Stimulated activated CD8-positive, alpha-beta memory T cell treated with anti-CD3 and anti-CD28 coated beads, Interleukin-7, amount 100 ng/mL, for 1 hour (primary cell): ENCODE measurements at places on chromosomes 7 and 10.

DNA sequence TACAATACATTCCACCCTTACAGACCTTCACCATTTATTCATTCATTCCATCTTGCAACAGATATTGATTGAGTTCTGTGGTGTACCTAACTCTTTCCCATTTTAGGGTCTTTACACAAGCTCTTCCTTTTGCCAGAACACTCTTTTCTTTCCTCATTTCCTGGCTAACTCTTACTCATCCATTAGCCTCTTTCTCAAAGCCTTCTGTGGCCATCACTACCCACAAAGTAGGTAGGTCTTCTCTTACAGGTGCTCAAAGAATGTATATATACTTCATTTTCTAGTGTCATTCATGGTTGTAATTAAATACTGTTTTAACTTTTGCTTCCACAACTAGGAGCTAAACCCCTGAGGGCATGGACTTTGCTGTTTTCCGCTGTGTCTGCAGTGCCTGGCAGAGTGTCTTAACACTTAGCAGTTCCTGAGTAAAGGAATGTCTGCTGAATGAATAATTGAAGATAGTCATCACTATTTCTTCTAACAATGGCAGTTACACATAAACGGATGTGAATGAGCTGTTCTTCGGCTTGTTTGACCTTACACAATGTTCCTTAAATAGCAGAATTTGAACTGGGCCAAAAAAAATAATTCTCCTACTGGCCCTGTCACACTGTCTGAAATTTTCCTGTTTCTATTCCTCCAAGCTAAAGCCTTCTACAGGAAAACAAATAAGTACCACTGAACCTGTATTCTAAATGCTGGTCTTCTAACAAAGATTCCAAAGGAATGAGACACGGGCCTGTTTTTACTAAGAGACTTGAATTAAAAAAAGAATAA is 15.1 kb downstream of the BCAP29 start:
- DNase-seq = no peak

DNA sequence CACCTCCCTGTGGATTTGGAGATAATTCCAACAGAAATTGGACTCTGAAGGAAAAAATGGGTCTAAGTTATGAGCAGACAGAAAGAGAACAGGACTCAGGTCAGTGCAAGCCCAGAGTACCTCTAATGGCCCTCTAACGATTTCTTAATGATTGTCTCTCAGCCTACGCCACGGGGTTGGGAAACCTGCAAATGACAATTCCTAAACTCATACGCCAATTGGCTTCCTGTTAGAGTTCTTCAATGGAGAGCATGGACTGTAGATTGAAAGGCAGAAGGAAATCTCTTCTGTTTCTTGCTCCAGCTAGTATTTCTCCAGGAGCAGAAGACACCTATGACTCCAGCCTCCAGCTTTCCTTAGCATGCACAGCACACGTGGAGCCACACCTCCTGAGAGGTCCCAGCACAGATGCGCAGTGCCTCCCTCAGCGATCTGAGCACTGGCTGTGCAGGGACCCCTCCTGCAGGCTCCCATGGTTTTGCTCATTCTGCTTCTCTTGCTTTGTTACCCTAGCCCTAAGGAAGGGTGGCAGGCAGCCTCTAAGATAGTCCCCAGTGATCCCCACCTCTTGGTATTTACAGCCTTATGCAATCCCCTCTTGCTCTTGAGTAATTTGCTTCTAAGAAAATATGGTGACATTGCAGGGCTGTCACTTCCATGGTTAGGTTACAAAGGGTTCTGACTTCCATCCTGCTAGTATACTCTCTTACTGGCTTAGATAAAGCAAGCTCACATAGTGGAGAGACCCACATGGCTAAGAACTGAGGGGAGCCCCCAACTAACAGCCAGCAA is 30.1 kb downstream of the DENND11 start:
- DNase-seq = no peak

GRCh38 chr10:6070660-6071059 is 8.5 kb upstream of the IL2RA start:
- DNase-seq = no peak

DNA sequence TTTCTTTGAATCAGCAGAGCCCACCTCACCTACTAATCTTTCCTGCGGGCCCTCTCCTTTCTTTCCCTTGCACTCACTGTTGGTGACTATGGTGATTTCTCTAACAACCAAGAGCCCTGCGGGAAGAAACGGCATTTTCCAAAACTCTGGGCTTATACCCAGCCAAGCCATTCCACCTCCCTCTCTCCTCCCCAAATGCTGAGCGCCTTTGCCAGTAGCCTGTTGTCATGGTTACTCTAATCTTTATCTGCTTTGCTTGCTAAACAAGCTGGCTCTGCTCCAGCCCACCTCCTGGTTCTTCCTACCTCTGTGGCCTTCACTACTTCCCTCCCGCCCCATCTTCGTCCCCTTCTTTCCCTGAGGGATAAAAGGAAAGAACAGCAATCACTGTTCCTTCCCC is 86.7 kb downstream of the DGKI start:
- no peak for DNase-seq

DNA sequence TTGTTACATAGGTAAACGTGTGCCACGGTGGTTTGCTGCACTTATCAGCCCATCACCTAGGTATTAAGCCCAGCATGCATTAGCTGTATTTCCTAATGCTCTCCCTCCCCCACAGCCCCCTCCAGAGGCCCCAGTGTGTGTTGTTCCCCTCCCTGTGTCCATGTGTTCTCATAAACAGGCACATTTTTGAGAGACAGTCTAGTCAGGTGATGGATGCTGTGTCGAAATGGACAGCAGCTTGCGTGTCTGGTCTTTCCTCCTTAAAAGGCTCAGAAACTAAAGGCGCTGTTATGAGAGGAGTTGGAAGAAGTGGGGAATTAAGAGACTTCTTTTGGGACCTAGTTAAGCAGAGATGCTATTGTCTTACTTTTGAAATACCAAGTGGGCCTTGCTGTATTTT is 296.0 kb downstream of the BBS9 start:
- no peak for DNase-seq

GRCh38 chr7:129166745-129167144 is 21.7 kb upstream of the SMO start:
- DNase-seq = no peak

- no peak for DNase-seq
These were observed 68.8 kb downstream of the PROSER2 start for GRCh38 chr10:11891776-11892486.

GRCh38 chr10:33120700-33121099 is 162.7 kb upstream of the ITGB1 start:
- no peak for DNase-seq

DNA sequence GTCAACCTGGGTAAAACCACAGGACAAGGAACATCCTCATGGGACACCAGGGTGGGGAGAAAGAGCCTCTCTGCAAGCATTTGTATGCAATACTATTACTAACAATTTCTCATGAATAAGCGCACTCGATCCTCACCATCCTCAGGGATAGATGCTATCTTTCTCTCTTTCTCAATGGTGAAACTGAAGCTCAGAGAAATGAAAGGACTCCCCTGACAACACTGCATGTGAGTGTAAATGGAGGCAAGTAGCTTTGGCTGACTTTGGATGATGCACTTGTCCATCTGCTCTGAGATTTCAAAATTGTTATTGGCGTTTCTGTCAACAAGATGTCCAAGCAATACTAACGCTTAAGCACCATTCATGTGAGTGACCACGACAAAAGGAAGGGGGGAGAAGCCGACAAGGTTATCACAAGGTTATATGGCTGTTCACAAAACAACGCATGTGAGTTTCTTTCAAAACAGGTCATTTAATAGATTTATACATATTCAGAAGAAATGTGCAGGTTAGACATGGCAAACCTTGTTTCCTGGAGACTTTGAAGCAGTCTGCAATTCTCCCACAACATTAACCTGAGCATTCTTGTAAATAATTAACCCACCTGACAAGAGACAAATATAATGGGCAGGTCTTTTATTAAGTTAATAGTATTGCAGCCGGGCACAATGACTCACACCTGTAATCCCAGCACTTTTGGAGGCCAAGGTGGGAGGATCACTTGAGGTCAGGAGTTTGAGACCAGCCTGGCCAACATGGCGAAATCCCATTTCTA is 54.0 kb downstream of the IFIT5 start:
- no peak for DNase-seq

DNA sequence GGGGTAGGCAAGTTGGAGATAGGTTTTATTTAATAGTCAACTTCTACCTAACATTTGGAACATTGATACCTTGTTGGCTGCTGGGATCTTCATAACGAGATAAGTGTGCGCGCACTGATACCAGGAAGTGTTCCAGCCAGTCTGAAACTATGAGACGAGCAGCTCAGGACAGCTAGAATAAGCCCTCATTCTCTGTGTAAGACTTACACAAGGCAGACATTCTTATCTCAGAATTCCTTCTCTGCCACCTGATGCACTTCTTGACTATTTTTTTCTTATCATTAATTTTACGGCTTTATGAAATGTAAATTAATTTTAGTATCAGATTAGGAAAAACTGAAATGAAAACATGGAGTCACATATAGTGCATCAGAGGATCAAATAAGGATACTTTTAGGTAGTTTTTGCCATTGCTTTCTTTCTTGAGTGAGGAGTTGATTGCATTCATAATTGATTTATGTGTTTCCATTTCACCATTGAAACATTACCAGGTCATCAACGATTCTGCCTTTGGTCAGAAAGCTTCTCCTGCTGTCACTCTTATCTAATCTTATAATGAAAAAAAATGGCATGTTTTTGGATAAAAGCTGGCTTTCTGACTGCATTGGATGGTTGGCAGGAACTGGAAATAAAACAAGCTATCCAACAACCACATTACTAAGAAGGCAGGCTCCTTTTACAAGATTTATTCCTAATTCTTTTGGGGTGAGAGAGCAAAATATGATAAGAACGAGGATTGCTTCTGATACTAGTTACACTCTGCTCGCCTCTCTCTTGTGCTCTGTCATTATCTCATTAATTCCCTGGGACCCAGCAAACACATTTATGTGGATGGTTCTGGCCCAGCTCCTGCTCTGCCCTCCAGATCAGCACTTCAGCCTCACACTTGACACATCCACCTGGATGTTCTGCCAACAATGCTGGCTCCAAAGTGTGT is 40.4 kb upstream of the ABCB5 start:
- no peak for DNase-seq

DNA sequence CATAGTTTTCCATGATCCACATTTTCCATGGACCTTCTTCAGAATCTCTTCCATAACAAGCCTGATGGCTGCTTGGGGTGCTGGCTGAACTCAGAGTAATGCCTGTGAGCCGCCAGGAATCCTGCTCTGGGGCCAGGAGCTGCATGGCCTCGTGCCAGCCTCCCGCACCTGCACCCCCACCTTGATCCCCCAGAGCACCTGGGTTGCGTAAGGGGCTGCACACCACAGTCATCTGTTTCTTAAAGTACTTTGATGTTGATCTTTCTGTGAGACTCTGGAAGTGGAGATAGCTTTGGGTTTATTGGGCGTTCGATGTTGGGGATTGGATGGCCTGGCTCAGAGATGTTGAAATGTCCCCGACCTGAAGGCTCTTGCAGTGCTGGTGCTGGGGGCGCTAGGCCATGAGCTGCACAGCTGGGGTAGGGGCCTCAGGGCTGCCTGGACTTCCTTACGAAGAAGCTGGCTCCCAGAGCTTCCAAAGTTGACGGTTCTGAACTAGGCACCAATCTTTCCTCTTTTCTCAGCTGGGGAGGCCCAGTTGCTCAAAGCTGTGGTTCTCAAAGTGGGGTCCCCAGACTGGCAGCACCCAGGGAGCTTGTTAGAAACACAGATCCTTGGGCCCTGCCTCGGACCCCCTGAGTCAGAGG is 534.0 kb downstream of the DNAJB6 start:
- DNase-seq = no peak

DNA sequence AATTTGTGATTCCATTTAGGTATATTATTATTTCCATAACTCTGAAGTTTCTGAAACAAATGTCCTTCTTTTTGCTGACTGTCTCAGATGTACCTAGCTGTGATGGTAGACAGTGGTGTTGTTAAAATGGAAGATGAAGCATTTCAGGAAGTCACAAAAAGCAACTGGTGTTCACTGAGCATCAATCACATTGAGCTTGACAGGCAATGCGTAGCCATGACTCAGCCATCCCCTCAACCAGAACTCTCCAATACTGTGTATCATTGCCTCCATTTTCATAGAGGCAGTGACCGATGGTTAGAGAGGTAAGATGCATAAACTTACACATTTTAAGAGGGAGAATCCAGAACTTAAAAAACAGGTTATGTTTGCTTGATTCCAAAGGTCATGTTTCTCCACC is 434.0 kb downstream of the INHBA start:
- no peak for DNase-seq

DNA sequence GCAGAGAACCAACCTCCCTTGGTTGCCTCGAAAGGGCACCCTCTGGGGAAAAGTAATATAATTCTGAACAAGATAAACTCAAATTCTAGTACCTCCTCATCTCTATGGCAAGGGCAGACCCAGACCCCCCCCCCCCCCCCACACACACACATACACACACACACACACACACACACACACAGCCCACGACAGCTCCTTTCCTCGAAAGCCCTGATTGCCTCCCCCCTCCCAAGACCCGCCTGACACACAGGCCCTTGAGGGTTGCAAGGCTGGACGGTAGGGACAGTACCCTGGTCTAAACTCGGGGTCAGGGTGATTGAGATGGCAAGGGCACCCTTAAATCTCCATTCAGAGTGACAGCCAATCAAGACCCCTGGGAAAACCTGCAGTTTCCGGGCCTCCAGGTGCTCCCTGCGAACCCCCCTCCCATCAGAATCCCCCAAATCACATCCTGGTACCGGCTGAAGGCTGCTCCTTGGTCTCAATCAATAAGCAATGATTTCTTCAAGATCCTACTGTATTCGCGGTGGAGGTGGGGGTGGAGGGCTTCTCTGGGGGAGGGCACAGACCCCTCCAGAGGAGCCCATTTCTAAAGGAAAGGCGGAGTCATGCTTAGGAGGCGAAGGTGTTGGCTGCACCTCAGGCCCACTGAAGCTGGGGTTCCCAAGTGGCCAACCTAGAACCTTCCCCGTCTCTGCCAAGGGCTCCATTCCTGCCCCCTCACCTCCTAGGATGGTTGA is 100.7 kb downstream of the HIP1 start:
- no peak for DNase-seq

- no peak for DNase-seq
These were observed 1.2 kb downstream of the CCDC6 start for GRCh38 chr10:59905066-59905730.

DNA sequence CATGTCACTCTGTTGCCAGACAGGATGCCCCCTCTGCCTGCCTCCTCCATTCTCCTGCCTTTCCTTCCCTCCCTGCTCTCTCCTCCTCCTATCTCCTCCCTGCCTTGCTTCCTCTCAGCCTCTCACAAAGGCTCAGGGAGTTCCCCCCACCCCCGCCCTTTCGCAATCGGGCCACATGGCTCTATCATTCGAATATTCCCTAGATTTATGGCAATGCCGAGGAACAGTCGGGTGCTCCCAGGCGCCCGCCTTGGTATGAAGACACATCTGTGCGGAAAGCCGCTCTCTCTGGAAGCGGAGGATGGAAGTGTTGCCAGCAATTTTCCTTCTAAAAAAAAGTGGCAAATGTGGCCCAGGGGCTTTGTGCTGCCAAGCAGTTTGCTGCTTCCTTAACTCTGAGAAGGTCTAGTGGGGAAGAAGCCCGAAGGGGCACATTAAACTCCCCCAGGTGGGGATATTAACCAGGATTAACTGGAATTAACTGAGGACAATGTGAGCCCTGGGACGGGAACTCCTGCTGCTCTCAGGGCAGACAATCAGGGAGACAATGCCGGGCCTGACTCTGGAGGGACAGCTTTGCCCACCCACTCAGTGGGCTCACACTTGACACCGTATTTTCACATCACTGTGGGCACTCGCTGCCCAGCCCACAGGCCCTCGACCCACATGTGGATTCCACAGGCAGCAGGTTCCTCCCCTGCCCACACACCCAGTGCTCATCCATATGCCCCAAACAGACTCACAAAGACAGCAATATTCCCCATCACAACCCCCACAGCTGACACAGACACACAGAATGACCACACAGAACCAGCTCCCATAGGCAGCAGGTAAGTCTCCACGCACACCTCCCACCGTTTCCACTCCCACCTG is 88.4 kb upstream of the SMNDC1 start:
- no peak for DNase-seq
